Nasal cavity respiratory epithelium epithelial cell of viscerocranial mucosa (primary cell): ENCODE measurements at places on chromosomes 12 and 14. TPM values are rescaled to one million over a fixed set of nuclear protein-coding genes. Genes with fewer than 3 reads are reported as not detected.

The OTX2 gene
- total RNA-seq, result 0.21 and 0.68 TPM in 2 replicates

The SSPN gene
- total RNA-seq, result 0.68 and 3.1 TPM in 2 replicates

The SLC38A4 gene
- total RNA-seq, result 1.0 and 2.8 TPM in 2 replicates

The COPZ1 gene
- 97.4 and 135 TPM in 2 replicates for total RNA-seq

The KRT6C gene
- total RNA-seq, result 171 and 249 TPM in 2 replicates
